Jurkat, Clone E6-1 (cell line): ENCODE measurements at places on chromosomes 12 and 14.
A peak's percentile ranks its signal among the peaks of the same experiment; 100 is the strongest.

DNA sequence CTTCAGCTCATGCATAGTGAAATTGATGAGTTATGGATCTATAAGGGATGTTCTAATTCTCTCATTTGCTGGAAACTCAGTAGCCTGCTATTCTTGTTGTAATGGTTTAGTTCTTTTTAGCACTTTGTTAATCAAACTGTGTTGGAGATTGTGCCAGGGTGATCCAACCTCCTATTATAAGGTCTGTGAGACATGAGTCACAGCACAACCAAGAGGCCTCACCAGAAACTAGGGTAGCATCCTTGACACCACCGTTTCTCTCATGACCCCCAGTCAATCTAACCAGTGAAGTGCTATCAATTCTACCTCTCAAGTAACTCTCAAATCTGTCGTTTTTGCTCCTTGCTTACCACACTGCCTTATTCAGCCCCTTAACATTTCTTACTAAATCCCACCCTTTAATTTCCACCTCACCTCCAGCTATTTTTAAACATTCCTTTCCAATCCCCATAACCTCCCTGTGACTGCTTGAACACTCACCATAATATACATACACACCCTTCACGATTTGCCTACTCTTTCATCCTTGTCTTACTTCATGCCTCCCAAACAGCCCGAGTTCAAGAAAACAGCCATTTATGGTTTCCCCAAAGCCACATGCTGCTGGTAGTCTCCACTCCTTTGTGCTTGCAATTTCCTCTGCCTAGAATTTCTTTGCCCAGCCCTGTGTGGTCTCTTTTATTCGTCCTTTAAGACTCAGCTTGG, 53.9 kb upstream of the NUDT4 start:
- no peak for DNase-seq

- no peak for DNase-seq
Measured at GRCh38 chr12:27619308-27619707, 76.9 kb upstream of the REP15 start.

GRCh38 chr12:68896881-68897540, 36.0 kb downstream of the CPM start:
- no peak for DNase-seq

- DNase-seq = no peak
Measured at GRCh38 chr14:42545636-42546035, 939.0 kb downstream of the LRFN5 start.

- no peak for DNase-seq
Measured at GRCh38 chr12:85244561-85244960, 35.5 kb upstream of the ALX1 start.

- DNase-seq = no peak
Measured at GRCh38 chr12:39442831-39443080, 164 bp downstream of the KIF21A start.

GRCh38 chr14:51424561-51425251, 184.7 kb downstream of the TMX1 start:
- DNase-seq = no peak

DNA sequence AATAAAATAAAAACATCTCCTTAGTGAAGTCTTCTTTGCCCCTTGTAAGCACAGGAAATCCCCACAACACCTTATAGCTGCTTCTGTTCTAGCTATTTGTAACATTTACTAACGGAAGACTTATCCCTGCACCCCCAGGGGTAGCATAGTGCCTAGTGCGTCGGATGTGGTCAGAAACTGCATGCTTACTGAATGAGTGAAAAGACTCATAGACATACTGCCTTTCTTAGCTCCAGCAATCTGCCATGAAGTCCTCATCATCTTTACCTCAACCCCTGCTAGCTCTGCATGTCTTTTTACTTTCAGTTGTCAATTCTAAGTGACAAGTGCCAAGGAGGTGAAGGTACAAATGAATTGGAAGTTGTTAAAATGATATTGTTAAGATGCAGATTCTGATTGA, 12.9 kb downstream of the RIOX1 start:
- DNase-seq = peak; percentile 68

- no peak for DNase-seq
Measured at GRCh38 chr12:112330706-112331105, 51.5 kb downstream of the HECTD4 start.

- no peak for DNase-seq
Measured at GRCh38 chr14:104019029-104019428, 66.5 kb upstream of the ASPG start.

DNA sequence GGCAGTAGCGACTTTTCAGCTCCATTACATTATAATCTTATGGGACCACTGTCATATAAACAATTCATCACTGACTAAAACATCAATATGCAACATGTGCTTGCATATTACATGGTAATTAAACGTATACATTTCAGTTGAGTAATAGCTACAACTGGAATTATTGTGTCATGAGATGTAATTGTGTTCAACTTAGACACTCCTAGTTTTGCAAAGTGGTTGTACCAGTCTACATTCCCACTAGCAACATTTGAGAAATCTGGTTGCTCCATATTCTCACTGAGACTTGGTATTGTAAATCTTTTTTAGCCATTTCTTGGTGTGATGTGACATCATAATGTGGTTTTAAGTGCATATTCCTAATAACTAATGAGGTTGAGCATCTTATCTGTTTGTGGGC, 90.0 kb downstream of the CAPZA3 start:
- DNase-seq = no peak

DNA sequence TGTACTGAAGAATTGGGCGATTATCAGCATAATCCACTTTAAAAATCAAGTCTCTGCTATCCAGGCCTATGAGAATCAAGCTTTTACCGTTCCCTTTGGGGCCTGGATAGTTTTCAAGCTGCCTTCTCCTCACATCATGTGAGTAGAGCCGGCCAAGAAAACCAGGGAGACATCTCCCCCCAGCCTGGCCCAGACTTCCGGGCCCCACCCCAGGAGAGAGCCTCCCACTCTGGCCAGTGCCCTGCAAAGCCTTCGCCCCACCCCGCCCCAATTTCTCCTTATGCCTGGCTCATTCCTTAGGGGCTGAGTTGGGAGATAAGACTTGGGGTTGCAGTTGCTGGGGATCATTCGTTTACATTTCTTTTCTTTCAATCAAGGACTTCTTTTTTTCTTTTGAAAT, 1.4 kb upstream of the TMEM132C start:
- no peak for DNase-seq

GRCh38 chr12:5965950-5966383, 20.9 kb upstream of the ANO2 start:
- no peak for DNase-seq

DNA sequence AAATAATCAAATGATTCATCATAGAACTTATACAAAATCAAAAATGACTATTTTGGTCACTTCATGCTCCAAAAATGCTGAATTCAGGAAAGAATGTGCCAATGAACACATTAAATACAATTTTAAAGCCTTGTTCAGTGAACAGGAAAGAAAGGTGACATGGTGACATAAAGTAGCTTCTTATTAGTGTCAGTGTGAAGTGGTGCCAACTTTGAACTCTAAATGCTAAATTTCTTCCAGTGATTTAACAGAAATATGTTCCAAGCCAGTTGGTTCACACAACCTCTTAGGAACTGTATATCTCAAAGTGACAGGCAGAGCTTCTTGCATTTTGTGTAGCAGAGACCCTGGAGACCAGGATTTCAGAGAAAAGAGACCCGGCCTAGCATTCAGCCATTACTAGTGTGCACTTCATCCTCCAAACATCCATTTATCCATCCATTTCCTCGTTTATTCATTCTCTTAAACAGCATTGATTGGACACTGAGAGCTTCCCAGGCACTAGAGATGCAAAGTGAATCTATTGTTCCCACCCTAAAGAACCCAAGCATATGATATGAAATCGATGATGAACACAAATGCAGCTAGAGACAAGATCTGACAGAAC, 95.2 kb downstream of the FAR2 start:
- no peak for DNase-seq

DNA sequence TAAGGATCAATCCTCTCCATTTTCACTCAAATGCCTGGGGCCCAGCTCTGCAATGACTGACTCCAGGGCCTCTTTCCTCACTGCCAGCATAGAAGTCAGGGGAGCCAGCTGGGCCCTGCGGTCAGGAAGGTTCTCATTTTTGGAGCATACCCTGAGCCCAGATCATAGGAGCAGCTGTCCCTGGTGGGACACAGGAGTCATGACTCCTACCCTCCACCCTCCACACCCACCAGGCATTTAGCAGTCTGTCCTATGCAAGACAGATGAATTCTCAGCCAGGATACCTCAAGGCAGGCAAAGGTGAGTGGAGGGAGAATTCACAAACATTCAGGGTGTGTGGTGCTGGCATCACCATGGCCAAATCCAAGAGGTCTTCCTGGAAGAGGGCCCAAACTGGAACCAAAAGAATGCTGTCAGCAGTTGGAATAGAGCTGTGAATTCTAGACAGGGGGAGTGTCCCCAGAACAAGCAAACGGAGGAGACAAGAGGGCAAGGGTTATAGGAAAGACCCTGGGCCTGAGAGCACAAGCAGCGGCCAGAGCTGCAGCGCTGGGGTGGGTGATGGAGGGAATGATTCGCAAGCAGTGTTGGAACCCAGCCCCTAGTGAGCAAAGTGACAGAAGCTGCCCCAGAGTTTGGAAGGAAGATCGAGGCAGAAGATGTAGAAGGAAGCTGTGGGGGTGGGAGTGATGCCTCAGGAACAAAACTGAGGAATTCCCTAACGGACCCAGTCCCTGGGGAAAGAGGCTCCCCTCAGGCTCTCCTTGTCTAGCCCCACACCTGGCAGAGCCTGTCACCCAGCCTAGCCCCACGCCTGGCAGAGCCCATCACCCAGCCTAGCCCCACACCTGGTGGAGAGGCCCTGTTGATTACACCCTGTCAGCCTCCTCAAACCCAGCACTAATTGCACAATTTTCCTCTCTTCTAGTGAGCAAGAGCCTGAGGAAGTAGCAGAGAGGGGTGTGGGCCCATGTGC, 4.5 kb upstream of the REM2 start:
- no peak for DNase-seq

GRCh38 chr12:94618995-94619695, 31.2 kb downstream of the TMCC3 start:
- no peak for DNase-seq

DNA sequence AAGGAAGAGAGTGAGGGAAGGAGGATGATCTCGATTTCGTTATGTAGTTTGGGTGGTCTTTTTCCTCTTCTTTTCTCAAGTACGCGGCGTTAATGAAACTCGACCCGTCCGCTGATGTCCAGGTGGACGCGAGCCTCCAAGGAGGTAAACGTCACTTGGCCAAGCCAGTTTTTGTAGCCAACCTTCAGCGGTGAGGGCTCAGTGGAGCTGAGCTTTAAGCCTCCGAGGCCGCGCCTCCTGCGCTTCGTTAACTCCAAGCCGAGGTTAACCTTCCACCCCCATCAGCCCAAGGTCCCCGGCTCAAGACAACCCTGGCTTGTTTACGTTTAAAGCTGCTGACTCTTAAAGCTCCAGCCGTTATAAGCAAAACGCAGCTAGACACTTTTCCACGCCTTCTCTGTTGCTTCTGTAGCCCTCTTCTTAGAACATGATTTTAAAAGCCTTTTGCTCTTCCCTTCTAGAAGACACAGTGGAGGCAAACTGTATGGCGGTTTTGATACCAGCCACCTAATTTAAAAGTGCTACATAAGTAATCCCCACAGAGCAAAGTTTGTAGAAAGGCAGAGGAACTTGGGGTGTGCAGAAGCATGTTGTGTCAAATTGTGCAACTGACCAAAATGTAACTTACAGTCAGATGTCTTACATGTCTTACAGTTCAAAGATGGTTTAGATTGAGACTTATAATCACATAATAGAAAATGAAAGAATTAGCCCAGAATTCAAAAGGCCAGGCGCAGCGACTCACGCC, 923 bp upstream of the ITPR2 start:
- peak; percentile 51 for DNase-seq

DNA sequence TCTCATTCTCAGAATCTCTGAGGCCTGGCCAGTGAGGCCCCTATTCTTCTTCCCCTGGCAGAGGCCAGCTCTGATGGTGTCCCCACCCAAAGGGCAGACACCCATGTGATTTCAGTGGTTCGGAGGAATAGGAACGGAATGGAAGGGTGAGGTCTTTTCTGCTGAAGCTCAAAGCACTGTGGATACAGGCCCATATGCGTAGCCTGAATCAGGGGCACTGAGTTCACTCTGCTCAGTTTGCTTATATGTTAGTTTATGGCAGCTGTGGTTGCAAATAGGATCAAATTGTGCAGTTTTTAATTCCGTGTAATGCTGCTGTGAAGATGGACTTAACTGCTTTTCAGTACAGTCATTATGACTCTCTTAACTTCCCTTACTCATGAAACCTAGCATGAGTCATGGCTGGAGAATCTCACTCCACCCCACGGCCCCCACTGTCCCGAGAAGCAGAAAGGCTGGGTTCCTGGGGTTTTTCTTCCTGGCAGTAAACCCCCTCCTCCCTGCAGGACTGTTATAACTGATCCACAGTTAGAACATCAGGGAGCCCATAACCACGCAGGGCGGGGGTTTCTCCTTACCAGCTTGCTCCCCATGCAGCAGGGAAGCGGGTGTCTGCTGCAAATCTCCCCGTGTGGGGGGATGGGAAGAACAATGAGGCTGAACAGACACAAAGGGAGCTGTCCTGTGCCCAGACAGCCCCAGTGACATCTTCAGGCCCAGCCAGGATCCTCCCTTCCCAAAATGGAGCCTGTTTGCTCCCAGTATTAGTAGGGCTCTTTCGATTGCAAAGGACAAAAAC, 122.7 kb downstream of the SLC38A6 start:
- no peak for DNase-seq

GRCh38 chr12:128815779-128816642, 7.7 kb downstream of the SLC15A4 start:
- no peak for DNase-seq

DNA sequence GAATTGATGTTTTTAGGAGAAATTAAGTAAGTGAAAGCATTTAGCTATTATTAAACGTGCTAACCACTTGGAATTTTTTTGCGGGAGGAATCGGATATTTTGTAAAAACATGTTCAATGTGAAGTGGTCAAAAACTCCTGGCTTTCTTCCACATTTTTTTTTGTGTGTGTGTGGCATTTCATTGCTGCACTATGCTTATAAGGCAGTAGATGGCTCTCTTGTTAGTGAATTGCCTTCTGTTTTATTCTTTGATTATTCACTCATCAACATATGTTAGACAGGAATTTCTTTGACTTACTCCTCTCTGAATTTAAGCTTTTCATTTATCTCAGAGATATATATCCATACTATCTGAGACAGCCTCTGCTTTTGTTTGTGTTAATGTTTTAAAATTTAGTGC, 71.3 kb downstream of the DERA start:
- DNase-seq = peak; percentile 5

- no peak for DNase-seq
Measured at GRCh38 chr14:97219431-97220017, 422.3 kb downstream of the VRK1 start.

DNA sequence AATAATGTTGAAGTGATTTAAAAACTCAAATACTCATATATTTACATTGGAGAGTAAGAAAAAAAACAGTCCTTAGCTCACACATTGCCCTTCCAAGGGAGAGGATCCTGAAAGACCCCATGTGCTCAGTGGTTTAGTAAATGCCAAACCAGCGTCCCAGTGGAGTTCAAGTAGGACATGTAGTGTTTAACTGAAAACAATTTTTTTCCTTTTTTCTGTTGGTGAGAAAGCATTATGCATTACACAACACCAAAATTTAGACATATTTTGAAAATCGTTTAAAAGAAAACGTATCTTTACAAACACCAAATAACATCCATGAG, 33.6 kb downstream of the UBR7 start:
- DNase-seq = no peak

GRCh38 chr14:24798911-24799462, 165.0 kb upstream of the GZMB start:
- DNase-seq = no peak

- no peak for DNase-seq
Measured at GRCh38 chr12:49887091-49887490, 16.6 kb downstream of the FAIM2 start.

GRCh38 chr12:66852765-66853164, 173.9 kb upstream of the GRIP1 start:
- no peak for DNase-seq

- no peak for DNase-seq
Measured at GRCh38 chr12:26741584-26742227, 91.3 kb downstream of the ITPR2 start.
